ENCODE measurements at places on chromosomes 1 and 21.

GRCh38 chr1:183323849-183324683, 94.1 kb downstream of the NMNAT2 start:
- DNase-seq, result peak; percentile 16

DNA sequence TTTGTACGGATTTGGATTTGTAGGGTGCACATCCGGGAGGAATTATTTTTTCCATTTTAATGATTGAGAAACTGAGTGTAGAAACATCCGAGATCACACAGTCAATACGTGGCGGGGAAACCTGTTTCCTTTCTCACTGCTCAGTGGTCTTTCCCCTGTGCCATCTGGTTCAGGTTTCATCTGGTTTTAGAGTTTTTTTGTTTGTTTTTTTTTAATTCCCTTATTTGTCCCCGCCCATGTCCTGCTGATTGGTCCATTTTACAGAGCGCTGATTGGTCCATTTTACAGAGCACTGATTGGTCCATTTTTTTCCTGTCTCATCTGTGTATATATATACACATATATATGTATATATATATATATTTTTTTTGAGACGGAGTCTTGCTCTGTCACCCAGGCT, 6.0 kb downstream of the TRPM2 start:
- DNase-seq, result no peak

- no peak for DNase-seq
Measured at GRCh38 chr1:171480035-171480434, 5.3 kb upstream of the PRRC2C start.

DNA sequence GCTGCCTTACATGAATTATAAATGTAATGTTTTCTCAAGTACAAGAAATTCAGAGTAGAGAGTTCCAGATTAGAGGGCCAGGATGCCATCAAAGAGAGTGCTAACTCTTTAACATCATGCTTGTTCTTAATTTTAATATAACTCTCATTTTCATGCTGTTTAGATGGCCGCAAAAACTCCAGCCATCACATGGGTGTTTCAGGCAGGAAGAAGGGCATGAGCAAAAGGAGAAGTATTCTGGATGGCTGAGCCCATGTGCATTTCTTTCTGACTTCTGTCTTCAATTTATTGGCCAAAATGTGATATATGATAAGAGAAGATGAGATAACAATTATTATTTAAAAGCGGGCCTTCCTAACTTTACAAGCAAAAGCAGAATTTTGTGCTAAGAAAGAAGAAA, 1328.6 kb downstream of the MRPL39 start:
- DNase-seq, result no peak

DNA sequence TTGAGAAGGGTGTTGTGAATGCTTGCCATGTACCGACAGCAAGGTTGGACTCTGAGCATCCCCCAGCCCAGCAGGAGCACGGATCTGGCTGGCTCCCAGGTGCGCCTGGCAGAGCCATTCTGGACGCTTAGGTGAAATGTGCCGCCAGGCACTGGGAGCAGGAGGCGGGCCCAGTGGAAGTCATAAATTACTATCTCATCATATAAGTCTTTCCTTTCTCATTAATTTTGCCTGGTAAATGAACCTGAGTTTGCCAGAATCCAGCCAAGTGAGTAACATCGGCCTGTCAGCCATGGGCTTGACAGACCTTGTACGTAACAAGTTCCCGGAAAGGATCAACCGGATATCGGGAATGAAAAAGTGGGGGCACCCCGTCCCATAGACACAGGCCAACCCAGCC, 179.5 kb upstream of the ARHGEF16 start:
- DNase-seq, result no peak

GRCh38 chr1:209183195-209183594, 400.3 kb upstream of the CAMK1G start:
- DNase-seq, result no peak

DNA sequence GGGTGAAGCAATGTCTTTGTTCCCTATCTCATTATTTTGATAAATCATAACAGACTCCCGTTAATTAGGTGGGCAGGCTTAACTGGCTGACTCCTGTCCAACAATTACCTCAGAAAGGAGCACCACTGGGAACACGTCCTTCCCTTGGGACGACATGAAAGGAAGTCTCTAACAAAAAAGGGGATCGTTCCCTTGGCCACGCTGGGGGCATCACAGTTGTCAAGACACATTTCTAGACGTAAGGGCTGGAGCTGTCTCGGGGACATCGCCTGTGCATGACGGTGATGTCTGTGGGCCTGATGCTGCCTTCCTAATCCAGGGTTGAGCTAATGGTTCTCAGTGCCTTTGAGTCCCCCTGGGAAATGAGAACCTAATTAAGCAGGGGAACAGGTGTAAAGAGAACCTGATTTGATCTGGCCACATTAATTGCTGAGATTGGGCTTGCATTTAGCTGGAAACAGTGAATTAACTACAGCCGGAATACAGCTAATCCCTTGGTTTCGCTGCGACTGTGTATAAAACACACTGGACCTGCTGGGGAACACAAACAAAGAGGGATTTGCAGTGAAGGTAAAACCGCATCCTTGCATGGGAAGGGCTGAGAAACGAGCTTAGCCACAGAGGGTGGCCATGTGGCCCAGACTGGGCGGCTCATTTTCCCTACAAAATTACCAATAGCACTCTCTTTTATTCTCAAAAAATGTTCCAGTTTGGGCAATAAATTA, 111.8 kb downstream of the MRPS6 start:
- DNase-seq, result no peak

DNA sequence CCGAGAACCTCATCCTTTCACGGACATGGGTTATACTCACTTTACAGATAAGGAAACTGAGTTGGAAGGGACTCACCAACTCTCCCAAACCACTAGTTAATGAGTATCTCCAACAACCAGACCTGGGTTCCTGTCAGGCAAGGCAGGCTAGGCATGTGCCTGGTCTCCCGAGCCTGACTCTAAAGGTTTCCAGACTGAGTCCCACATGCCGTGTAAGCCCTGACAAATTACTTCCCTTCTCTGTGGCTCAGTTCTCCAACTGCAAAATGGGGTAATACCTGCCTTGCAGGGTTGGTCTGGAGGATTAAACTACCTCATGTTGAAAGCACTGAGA, 34.3 kb downstream of the SSBP3 start:
- no peak for DNase-seq

All from fibroblast of skin of scalp (primary cell).